SW 1271 (cell line): ENCODE measurements at places on chromosomes 11 and 22.

GRCh38 chr11:99505316-99505715 lies 484.6 kb downstream of the CNTN5 start:
- no peak for DNase-seq

DNA sequence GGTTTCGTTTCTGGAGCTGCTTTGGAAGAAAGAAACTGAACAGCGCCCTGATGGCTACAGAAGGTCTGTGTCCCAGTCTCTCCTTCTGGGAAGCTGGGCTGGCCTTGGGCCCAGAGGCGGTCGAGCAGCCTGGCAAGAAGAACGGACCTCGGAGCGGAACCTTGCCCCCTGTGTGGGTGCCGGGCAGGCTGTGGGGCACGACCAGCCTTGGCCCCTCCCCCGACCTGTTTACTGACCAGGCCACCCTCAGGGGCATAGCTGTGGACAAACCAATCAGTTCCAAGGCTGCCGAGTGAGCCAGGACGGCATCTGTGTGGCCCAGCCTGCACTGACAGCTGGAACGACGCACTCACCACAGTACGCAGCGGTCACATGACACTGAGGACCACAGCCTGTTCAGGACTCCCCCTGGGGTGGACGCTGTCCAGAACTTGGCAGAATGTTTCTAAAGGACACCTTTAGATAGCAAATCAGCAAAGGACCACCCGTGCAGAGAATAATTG lies 7.2 kb downstream of the PIM3 start:
- no peak for DNase-seq

DNA sequence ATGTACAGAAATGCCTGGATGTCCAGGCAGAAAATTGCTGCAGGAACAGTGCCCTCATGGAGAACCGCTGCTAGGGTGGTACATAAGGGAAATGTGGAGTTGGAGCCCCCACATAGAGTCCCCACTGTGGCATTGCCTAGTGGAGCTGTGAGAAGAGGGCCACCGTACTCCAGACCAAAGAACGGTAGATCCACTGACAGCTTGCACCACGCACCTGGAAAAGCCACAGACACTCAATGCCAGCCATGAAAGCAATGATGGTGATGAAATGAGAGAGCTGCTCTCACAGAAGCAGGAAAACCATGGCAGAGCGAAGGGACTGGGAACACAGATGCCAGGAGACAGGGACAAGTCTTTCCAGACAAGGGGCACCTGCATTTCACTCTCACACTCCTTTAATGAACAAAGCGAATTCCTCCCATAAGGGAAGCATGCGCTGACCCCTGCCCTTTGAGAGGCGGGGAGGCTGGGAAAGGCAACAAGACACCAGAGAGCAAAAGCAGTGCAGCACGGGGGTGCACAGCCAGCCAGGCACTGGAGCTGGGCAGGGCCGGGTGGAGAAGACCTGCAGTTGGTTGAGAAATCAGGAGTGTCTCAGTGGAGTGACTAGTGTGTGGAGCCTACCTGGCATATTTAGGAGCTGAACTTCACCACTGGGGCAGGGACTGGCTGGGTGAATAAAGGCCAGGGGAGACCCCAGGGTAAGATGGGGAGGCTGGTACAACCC lies 1025.2 kb downstream of the TBC1D22A start:
- DNase-seq = no peak

DNA sequence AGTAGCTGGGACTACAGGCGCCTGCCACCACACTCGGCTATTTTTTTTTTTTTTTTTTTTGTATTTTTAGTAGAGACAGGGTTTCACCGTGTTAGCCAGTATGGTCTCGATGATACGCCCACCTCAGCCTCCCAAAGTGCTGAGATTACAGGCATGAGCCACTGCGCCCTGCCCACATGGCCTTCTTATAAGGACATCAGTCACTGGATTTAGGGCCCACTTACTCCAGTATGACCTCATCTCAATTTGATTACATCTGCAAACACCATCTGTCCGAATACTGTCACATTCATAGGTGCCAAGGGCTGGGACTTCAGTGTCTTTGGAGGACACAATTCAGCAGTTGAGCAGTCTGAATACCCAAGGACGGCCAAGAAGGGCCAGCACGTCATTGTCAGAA lies 8.2 kb upstream of the PRR5 start:
- no peak for DNase-seq

DNA sequence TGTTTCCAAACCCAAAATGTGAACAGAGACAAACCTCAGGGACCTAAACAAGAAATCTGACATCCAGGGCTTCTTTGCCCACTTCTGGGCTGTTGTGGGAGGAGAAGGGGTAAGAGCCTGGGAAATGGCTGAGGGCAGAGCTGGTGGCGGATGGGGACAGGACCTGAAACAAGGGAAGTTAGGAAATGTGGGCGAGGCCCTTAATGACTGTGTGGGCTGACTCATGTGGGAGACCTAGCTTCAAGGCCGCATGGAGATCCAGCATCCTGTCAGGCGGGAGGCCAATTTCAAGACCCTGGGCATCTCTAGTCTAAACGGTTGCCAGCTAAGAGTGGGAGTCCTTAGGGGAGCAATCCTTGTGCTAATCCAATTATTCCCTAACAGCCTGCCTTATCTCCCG lies 2.1 kb upstream of the OAF start:
- peak; percentile 31 for DNase-seq

DNA sequence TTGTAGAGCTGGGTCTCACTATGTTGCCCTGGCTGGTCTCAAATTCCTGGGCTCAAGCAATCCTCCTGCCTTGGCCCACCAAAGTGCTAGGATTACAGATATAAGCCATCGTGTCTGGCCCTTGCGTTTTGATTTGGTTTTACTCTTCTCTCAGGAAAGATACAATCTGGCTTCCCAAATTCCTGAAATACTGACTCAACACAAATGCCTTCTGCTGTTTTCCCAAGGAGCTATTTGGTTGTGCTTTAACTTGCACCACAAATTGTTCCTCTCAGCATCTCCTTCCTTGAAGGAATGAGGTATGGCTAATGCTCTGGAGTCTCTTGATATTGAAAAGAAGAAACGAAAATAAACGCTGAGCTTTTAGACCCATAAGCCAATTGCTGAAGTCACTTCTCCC lies 110.0 kb upstream of the PAX6 start:
- DNase-seq = no peak

DNA sequence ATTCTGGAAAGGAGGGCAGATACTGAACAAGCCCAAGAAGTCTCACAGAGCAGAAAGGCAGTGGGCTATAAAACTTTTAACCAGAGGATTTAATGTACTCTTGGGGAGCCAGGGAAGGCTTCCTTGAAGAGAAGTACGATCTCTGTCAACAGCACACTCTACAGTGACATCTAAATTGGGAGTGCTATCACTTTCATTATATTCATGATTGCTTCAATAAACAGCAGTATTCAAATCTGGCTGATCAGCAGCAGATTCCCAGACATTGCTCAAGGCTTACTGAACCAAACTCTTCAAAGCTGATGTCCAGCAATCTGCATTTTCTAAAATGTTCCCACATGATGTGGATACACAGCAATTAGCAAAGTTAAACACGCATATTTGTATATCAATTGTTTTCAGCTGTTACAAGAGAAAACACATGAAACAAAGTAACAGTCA lies 44.2 kb downstream of the SYTL2 start:
- no peak for DNase-seq

DNA sequence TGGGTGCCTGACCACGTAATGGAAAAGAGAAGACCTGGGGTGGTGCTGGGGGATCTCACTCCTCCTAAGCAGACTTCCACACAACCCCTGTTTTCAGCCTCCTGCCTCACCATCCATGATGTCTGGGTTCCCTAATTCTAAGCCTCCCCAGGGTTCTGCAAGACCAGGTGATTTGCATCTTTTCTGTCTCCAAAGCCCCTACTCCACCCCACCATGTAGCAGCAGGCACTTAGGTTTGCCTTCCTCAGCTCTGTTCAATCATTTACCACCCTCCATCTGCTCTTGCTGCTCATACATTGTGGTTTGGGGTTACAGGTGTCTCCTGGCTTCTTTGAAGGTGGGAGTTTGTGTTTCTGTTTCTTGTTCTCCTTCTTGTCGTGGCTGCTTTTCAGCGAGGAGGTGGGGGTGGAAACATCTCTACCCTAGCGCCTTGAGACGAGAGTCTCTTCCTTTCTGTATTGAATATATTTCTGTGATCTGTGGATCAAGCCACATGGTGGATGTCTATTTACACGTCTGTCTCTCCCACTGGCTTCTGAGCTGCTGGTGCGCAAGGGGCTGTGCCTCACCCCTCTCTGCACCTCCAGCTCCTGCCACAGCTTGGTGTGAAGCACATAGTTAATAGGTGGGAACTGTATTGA lies 6.6 kb upstream of the SSTR3 start:
- no peak for DNase-seq

GRCh38 chr11:35841733-35842132 lies 102.1 kb upstream of the LDLRAD3 start:
- no peak for DNase-seq

DNA sequence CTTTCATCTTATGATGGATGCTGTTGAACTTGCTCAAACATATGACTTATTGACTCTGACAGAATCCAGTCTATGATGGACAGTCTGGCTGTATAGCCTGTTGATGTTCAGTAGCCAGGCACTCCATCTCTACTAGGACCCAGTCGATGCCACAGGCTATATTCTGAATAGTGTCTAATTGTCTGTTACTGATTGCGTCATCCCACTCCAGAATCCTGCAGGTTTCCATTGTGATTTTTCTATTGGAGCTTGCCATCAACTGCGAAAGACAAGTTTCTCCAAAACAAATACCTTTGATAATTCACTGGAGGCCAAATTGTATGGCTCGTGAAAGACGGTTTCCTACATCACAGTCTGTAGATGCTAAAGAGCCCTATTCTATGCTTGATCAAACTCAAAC lies 481.7 kb upstream of the CHORDC1 start:
- no peak for DNase-seq

DNA sequence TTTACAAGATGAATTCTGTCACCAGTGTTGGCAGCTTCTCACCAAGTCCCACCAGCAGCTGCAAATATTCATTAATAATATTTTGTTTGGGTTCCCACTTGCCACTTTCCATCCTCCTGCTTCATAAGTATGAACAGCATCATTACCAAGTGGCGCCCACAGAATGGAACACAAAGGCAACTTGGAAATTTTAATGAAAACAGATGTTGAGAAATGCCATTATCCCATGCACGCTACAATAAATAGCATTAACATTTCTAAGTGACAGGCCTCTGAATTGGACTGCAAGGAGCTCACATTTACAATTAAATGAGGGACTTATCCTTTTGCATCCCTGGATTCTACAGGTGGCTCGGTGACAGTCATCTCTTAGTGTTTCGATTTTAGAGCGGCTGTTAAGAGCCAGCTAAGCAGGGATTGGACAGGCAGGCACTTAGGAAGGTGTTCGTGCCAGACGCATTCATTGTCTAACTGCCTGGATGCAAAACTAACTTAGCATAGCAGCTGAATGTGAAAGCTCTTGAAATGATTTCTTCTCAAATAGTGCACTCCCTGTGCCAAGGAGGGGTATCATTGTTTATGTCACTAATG lies 170.3 kb downstream of the KIRREL3 start:
- DNase-seq = no peak

- DNase-seq = no peak
Measured at GRCh38 chr11:118640332-118641154, 33.1 kb downstream of the PHLDB1 start.

- DNase-seq = no peak
Measured at GRCh38 chr11:7381937-7382336, 103.4 kb upstream of the OLFML1 start.

- no peak for DNase-seq
Measured at GRCh38 chr11:69774354-69775162, 583 bp downstream of the FGF4 start.

- no peak for DNase-seq
Measured at GRCh38 chr11:33536178-33536577, 164.4 kb downstream of the C11orf91 start.

DNA sequence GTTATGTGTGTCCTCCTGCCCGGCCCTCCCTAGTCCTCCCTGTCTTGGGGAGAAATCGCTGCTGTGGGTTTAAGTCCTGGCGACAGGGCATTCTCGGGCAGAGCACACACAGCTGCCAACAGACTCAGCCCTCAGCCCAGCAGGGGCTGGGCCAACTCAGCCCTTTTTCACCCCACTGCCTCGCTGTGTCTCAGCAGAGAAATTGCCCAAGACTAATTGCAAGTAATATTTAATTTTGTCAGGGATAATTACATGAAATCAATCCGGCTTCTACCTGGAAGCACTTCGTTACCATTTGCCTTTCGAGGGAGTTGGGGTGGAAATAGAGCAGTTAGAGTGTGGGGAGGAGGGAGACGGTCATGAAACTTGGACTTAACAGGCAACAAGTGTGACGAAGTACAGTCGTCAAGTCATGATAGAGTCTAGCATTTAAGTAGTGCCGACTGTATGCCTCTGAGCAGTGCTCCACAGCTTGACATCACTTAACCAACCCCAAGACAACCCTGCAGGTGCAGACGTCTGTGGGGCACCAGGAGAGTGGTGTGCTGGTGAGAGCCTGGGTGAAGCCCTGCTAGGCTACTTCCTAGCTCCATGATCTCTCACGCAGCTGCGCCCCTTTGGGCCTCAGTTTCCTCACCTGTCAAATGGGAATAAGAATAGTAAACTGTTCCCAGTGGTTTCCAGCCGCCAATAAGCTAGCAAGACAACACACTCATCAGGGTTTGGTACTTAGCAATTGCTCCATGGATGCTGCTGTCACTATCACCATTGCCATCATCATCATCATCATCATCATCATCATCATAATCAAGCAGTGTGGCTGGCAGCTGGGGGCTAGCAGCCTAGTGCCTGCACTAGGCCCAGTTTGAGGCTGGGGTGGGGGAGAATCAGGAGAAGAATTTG lies 29.2 kb downstream of the MN1 start:
- DNase-seq = no peak

- no peak for DNase-seq
Measured at GRCh38 chr22:49163960-49164690, 663.5 kb downstream of the BRD1 start.

- DNase-seq = no peak
Measured at GRCh38 chr22:41799486-41800347, 762 bp upstream of the CCDC134 start.

DNA sequence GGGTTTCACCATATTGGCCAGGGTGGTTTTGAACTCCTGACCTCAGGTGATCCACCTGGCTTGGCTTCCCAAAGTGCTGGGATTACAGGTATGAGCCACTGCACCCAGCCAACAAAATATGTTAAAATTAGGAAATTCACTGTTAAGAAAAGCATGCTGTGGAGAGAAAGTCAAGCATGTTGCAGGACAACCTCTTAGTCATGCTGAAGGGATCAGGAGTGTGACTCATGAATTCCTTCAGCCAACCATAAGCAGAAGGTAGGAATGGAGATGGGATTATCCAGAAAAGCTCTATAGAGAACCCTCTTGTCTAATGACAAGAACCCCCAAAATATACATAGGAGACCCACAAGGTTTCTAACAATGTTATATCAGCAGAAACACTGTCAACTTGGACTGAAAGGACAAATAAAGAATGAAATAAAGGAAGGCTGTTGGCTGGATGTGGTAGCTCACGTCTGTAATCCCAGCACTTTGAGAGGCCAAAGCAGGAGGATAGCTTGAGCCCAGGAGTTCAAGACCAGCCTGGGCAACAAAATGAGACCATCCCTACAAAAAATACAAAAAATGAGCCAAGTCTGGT lies 16.0 kb downstream of the MRTFA start:
- no peak for DNase-seq

- DNase-seq = no peak
Measured at GRCh38 chr11:17864478-17864941, 129.9 kb downstream of the KCNC1 start.

- no peak for DNase-seq
Measured at GRCh38 chr22:44628835-44629234, 73.2 kb upstream of the PRR5 start.

GRCh38 chr11:78975081-78975480 lies 400.4 kb upstream of the NARS2 start:
- DNase-seq = no peak

- DNase-seq = no peak
Measured at GRCh38 chr11:65300621-65301275, 13.9 kb upstream of the CDC42EP2 start.
